ENCODE measurements at places on chromosomes 6 and 20. TPM values are rescaled to one million over a fixed set of nuclear protein-coding genes. Genes with fewer than 3 reads are reported as not detected.
A peak's percentile ranks its signal among the peaks of the same experiment; 100 is the strongest.

GRCh38 chr6:116175344-116175743, 49.4 kb upstream of the COL10A1 start:
- no peak overlapping the region for H3K27ac ChIP-seq
- no peaks in the 10 kb centered on the region for H3K4me1 ChIP-seq
- H3K4me3 ChIP-seq: no peak overlapping the region
- H3K36me3 ChIP-seq: no peaks in the 10 kb centered on the region

DNA sequence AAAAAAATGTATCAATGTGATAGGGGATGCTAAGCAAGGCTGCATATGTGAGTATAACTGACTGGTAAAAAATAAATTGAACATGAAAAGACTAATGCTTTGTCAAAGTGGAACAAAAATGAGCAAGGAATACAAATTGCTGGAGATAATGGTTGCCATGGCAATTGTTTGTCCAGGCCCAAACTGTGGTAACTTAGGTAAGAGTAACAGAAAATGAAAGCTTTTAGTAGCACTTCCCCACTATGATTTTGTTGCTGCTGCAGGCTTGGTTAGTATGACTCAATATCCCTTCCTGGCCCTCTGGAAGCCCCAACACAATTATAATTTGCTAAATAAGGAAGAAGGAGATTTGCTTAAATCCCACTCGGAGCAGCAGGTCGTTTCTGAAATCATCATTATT, 577.1 kb downstream of the DOK5 start:
- no peak overlapping the region for H3K4me3 ChIP-seq
- DNase-seq: no peak
- no peak overlapping the region for H3K27ac ChIP-seq
- no peaks in the 10 kb centered on the region for H3K27me3 ChIP-seq
- no peaks in the 10 kb centered on the region for H3K36me3 ChIP-seq
- no peaks in the 10 kb centered on the region for H3K4me1 ChIP-seq

GRCh38 chr6:41813469-41813868, 26.0 kb downstream of the TOMM6 start:
- H3K27me3 ChIP-seq: no peaks in the 10 kb centered on the region
- DNase-seq: no peak
- no peak overlapping the region for H3K4me3 ChIP-seq
- no peak overlapping the region for H3K27ac ChIP-seq

- peaks cover 4% of the 10 kb centered on the region for H3K36me3 ChIP-seq
- no peaks in the 10 kb centered on the region for H3K27me3 ChIP-seq
- H3K4me1 ChIP-seq: no peaks in the 10 kb centered on the region
These were observed 12.9 kb downstream of the BTN2A1 start for GRCh38 chr6:26470643-26471042.

DNA sequence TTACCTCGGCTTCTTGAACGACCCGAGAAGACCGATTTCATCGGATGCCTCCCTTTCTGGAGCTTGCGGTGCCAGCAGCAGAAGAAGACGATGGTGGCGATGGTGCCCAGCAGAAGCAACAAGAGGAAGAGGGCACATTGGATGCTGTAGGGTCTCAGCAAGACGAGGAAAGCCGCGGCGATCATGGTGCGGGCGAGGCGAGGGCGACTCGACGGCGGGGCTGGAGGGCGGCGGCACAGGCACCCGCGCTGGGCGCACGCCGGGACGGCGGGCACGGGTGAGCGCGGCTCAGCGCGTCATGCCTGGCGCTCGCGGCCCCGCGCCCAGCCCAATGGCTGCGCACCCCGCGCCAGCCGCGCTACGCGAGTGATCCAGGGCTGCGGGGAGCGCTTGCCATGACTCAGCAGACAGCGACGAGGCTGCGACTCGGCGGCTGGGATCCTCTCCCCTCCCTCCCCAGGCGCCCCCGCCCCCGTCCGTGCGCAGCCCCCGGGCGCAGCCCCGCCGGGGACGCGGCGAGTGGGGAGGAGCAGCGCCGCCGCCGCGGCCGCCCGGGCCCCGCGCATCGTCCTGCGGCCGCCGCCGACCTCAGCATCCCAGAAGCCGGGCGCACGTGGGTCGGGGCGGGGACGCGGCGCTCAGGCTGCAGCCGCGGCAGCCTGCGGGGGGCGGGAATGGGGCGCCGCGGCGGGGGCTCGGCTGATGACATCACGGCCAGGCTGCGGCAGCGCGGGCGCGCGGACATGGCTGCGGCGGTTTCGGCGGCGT, at the start of gene BEND6:
BEND6 (plus strand) TSS at position 705 of the 768 bp plus-strand sequence. CDS start 26,704 bp downstream, outside the sequence.
- DNase-seq: no peak
- H3K36me3 ChIP-seq: no peaks in the 10 kb centered on the region
- no peaks in the 10 kb centered on the region for H3K27me3 ChIP-seq
- peak within 1 kb of the TSS; percentile 64 for H3K4me3 ChIP-seq
- no peak within 1 kb of the TSS for H3K27ac ChIP-seq
- no peaks in the 10 kb centered on the region for H3K4me1 ChIP-seq

GRCh38 chr6:35710241-35710847, 21.6 kb upstream of the FKBP5 start:
- no peak for DNase-seq
- no peaks in the 10 kb centered on the region for H3K36me3 ChIP-seq
- H3K27ac ChIP-seq: no peak overlapping the region
- H3K4me1 ChIP-seq: no peaks in the 10 kb centered on the region
- H3K27me3 ChIP-seq: no peaks in the 10 kb centered on the region
- H3K4me3 ChIP-seq: no peak overlapping the region

GRCh38 chr6:7108196-7108963, 619 bp downstream of the RREB1 start:
- H3K36me3 ChIP-seq: no peaks in the 10 kb centered on the region
- DNase-seq: peak; percentile 35
- H3K27me3 ChIP-seq: no peaks in the 10 kb centered on the region
- peak overlapping the region; percentile 92 for H3K4me3 ChIP-seq

DNA sequence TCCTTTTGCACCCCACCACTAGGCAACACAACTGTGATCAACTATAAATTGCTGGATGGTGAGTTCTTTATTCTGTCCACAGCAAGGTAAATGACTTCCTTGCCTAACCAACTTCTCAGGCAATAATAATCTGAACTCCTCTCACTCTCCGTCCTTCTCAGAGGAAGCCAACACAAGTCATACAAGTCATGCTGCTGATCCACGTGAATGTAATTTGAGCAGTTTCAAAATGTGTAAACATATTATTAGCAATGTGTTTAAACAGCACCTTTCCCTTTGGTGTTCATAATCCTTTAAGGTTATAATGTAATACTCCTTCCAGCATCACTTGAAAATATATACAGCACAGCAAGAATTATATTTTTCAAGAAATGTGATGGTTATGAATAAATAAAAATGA, 127.9 kb downstream of the QRSL1 start:
- no peaks in the 10 kb centered on the region for H3K4me1 ChIP-seq
- H3K27me3 ChIP-seq: no peaks in the 10 kb centered on the region
- no peak overlapping the region for H3K4me3 ChIP-seq

DNA sequence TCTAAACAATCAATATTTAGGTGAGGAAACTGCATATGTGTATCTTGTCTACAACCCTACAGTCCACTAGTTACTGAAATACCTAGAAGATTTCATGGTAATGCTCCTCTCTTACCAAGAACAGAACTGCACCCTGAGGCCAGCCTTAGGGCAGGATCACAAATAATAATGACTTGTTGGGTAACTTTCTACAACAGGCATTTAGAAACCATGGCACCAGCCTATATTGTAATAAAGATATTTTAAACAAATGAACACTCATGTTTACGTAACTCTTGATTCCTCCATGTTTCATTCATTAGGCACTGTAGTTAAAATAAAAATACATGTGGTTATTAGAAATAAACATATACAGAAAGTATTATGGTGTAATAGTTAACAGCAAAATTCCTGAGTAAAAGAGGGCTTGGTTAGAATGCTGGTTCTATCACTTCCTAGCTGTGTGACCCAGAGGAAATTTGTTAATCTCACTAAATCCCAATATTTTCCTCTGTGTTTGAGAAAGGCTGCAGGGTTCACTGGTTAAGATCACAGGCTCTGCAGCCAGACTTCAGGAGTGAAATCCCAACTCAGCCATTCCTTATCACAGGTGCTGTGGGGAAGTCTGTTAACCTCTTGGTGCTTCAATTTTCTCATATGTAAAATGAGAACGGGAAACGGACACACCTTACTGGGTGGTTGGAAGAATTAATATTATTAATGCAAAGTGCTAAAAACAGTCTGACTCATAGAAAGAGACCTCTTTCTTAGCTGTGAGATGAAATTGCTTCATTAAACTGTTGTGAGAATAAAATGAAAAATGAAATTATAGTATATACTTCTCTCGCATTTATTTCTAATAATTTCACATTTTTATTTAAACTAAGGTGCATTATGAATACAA, 8.5 kb downstream of the HMGN3 start:
- H3K4me1 ChIP-seq: no peaks in the 10 kb centered on the region
- H3K4me3 ChIP-seq: no peak overlapping the region
- DNase-seq: no peak

DNA sequence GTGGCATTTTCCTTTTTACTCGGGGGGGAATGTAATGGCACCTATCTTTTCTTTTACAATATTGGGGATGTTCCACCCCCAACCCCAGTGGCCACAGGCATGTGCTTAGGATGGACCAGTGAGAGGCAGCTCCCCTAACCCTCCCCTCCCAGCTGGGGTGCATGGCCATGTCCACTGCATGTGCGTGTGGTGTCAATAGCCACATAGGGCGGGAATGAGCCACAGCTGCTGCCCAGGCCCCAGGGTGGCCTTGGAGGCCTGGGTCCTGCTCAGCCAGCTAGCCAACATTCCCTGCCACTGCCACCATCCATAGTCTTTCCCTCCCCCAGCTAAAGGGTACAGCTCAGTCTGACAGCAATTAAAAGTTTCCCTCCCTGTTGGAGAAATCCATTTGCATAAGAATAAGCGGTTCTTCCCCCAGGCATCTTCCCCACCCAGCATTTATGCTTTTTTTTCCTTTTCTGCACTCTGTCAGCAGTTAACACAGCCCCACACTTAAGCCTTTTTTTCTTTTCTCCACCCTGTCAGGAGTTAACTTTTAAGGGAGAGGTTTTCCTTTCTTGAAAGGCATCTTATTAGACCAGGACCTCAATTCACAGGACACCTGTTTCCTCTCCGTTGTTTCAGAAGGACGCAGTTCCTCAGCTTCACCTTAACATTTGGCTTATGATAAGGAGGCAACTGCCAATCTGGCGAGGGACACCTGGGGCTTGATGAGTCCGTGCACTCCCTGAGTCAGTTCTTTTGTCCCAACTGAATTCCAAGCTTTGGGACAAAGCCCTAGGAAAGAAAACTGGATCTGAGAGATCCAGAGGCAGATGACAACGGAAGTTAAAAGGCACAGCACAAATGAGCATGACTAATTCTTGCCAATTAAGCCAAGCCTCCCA, 121.4 kb downstream of the TPBG start:
- H3K27ac ChIP-seq: no peak overlapping the region
- DNase-seq: no peak
- H3K27me3 ChIP-seq: no peaks in the 10 kb centered on the region
- H3K4me1 ChIP-seq: no peaks in the 10 kb centered on the region

DNA sequence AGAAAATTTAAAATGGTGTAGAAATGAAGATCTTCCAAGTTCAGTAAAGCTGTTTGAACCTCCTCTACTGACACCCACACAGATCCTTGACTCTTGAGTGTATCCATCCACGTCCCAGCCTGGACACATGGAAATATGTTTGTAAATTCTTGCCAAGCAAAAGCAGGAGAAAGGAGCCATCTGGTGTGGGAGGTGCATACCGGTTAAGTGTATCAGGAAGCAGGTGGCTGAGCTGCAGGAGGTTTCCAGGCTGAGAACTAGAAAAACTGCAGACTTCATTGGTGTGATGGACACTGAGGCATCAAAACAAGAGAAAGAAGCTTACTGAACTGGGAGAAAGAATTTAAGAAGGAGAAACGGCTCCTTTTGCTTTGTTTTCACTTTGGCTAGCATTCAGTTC, 229.9 kb upstream of the GRIK2 start:
- no peaks in the 10 kb centered on the region for H3K36me3 ChIP-seq
- no peak for DNase-seq
- no peak overlapping the region for H3K27ac ChIP-seq

The NKX2-2 gene
- not detected for total RNA-seq

The ADGRB3 gene
- 1.1 TPM for total RNA-seq

The PAX1 gene
- total RNA-seq: not detected

The PACRG gene
- 6.4 TPM for total RNA-seq

The BTN1A1 gene
- total RNA-seq: not detected
